NCI-H1417 (cell line): ENCODE measurements at places on chromosomes 6 and 20.

DNA sequence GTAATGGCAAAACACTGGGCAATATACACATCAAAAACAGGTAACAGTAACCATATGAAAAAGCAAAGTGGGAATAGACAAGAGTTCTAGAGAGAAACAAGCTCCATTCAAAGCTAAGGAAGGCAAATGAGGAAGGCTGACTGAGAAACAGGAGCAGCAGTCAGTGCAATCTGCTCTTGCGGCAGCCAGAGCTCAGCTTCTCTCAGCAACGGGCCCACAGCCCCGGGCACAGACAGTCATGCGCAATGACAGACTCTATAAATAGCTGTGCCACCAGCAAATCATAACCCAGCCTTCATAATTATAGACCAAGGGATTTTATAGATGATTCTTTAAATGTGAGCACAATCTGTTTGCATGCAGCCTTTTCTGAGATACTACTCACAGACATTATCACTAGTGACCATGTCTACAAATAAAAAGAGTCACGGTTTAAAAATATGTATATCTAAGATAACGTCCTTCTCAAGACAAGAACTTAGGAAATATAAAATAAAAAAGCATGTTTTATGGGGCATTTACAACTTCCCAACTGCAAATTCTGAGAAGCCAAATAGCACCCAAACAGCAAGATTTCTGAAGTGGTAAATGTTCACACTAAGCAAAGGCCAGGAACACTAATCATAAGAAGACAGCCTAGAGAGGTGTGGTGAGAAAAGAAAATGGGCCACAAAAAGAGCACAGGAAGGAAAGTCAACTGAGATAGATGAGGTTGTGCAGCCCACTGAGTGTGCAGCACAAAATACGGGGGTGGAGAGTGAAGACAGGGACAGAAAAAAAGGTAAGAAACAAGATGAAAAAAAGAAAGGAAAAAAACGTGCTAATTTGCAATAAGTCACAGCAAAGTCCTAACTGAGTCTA, 39.9 kb upstream of the BEND6 start:
- no peak for DNase-seq

- peak; percentile 69 for DNase-seq
Observed at GRCh38 chr20:48794360-48794759, 33.4 kb downstream of the PREX1 start.

DNA sequence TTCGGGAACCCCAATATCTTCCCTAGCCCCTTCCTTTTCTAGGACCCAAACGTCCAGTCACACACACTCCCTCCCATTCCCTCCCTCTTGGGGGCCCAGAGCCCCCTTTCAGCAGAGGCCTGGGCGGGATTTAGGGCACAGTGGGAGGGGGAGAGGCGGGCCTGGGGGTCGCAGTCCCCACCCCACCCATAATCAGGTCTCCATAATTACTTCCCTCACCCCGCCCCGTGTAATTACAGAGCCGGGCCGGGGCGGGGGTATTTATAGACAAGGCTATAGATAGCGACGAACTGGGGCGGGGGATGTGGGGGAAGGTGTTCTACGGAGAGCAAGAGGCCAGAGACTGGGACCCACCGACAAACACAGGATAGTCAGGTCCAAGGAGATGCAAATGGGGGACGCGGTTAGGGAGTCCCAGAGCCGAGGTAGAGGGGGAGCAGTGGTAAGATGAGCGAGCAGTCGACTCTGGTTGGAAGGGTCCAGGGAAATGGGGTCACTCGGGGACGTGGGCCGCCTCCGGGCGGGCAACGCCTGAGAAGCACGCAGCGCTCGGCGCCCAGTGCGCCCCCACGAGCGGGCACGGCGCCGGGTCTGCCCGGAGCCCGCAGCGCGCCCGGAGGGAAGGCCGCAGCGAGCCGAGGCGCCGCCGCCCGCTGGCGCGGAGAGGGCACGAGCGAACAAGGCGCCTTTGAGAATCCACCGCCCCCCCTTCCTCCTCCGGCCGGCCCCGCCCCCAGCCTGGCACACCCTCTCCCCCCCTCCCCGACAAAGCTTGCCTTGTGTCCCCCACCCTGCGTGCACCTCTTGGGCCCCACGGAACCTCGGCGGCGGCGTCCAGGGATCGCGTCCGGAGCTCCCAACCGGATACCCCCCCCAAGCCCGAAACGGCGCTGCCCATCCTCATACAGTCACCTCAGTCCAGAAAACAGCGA, 670 bp upstream of the COL11A2 start:
- no peak for DNase-seq

DNA sequence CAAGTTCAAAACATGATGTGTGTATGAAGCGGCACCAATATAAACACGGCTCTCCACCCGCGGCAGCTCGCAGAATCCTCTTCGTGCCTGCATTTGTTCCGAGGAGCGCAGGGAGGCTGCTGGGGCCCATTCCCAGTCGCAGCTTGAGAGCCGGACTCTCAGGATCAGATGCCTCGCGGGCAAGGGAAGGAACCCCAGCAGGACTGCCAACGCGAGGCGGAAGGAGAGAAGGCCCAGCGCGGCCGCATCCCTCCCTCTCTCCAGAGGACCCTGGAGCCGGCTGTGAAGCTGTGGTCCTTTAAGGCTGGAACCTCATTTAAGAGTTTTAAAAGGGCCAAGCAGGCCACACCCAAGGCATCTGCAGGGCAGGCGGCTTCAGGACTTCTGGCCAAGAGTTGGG, 44.2 kb upstream of the ZBP1 start:
- no peak for DNase-seq

DNA sequence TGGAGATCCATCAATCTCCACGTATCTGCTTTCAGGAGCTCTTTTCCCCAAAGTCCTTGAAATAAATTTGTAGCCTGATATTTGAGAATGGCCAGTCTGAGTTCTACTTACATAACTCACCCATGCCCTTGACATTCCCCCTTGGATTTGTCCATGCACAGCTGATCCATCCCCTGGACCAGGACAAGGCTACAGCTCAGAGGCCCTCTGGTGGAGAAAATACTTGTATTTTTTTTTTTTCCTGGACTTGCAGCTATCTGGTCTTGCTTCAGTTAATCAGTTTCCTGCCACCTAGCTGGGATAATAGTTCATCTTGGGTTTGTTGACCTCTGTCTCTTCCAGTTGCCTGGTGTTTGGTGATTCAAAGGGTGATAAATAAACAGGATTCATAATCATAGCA, 467.6 kb downstream of the DHX35 start:
- no peak for DNase-seq

GRCh38 chr6:18883851-18884250, 496.7 kb downstream of the RNF144B start:
- no peak for DNase-seq

- DNase-seq: no peak
Observed at GRCh38 chr6:37141281-37142049, 28.5 kb upstream of the PIM1 start.

GRCh38 chr20:11901127-11901526, 16.6 kb upstream of the BTBD3 start:
- no peak for DNase-seq

DNA sequence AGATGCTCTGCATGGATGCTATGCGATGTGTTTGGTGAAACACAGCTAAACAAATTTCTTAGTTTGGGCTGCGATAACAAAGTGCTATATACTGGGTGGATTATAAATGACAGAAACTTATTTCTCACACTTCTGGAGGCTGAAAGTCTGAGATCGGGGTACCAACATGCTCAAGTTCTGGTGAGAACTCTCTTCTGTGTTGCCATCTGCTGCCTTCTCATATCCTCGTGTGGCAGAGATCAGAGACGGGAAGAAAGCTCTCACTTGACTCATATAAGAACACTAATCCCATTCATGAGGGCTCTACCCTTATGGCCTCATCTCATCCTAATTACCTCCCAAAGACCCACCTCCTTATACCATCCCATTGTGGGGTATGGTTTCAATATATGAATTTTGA, 162.0 kb upstream of the DTNBP1 start:
- no peak for DNase-seq

GRCh38 chr20:57073402-57073801, 193.0 kb downstream of the BMP7 start:
- no peak for DNase-seq

GRCh38 chr6:118644007-118644406, 7.4 kb downstream of the CEP85L start:
- no peak for DNase-seq

DNA sequence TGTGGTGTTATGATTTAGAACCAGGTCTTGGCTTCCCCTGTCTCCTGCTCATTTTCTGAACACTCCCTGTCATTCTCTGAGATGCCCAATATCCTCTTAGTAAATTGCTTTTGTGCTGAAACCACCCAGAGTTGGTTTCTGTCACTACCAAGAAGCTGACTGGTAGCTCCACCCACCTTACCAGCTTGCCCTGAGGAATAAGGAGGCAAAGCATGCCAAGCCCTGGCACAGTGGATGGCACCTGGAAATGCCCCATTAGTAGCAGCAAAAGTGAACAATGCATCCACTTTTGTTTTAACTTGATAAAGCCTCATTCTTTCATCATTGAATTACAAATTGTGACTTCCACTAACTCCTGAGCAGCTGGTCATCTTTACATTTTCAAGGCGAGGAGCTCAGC, 157.7 kb downstream of the CDC5L start:
- DNase-seq: no peak

DNA sequence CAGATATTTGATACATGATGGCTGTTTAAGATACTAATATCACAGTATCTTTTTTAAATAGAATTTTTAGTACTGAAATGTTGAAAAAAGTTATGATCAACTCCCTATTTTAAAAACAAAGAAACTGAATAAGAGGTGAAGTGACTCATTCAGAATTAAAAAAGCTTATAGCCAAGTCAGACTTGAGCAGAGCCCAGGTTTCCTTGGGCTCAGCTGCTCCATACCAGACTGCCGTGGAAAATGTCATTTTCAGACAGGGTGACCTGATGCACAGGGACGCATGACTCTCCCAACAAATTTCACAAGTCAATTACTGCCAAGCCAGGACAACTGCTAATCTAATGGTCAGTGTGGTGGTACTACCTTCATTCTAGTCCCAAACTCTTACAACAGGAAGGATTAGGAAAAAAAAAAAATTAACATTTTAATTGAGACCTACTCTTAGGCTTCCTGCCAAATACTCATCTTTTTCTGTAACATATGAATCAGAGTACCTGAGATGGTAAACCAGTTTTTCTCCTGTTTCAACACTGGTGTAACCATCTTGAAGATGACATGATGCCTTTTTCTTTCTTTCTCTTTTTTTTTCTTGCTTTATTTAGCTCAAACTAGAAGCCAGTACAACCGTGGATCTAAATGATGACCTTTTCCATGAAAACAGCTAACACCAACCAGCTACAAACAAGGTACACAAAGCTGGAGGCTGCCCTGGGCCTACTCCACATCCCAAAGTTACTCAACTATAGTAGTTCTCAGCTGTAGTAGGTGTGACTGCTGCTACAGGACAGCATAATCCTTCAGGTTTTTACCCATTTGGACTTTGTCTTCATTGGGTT, 30.5 kb downstream of the SLC22A23 start:
- no peak for DNase-seq

DNA sequence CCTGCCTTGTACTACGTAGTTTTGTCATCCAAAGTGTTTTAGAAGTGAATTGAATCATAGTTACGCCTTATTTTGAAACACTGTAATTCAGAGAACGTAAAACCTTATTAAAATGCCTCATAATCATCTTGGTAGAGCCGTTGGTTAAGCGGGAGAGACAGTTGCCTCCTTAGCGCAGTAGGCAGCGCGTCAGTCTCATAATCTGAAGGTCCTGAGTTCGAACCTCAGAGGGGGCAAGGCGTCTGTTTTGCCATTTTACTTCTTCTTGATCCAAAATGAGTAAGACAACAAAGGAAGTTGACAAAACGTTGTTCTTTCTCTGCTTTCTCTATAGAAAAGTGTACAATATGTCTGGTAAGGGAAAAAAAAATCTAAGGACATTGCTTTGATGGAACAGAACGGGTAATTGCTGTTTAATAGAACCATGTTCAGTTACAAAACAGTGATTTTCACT, 20.7 kb upstream of the TRIM27 start:
- peak; percentile 70 for DNase-seq

DNA sequence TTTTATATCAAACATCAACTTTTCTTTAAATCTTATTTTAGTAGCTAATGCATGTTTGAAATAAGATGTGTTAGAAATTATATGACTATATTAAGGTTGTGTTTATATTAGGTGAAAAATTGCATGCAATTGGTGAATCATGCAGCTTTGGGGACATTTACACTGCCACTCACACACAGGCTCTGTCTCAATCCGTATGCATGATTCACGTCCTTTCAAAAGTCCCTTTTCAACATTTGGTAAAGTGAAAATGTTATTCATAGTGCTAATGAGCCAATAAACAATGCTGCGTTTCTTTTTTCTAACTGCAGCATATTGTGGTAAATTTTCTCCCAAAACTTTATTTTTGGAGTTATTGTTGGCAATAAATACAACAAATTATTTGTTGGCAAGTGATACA, 198.0 kb downstream of the FUT9 start:
- no peak for DNase-seq

DNA sequence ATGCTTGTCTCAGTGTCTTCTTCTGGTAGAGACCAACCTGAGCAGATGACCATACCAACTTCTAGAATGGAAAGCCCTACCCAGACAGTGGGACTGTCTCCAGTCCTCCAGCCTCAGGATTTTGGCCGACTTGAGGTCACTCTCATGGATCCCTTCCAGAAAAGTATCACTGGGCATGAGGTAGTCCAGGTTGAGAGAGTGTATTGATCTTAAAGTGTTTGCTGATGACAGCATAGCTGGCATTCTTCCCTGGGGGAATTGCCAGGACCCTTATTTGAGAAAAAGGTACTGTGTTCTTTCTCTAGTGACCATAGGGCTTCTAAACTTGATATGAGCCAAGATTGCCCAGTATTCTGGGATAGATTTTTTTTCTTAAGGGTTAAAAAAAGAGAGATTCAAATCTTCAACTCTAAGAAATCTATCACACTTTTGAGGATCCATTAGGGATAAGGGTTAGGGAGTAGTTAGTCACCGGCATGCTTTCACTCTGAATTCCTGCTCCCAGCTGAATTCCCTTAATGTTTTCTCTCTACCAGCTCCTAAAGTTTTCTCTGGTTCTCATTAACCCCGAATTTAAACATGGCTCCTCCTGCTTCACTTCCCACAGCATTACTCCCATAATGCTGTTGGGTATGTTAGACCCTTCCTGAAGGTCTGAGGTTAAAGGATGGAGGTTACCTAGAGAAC, 73.6 kb upstream of the FLRT3 start:
- no peak for DNase-seq

- no peak for DNase-seq
Observed at GRCh38 chr20:55953201-55953600, 52.1 kb downstream of the CBLN4 start.

GRCh38 chr20:11642866-11643265, 274.8 kb upstream of the BTBD3 start:
- no peak for DNase-seq
